ENCODE measurements at places on chromosomes 2 and 18.

GRCh38 chr2:173680574-173680973 lies 284.6 kb downstream of the SP3 start:
- DNase-seq: no peak

DNA sequence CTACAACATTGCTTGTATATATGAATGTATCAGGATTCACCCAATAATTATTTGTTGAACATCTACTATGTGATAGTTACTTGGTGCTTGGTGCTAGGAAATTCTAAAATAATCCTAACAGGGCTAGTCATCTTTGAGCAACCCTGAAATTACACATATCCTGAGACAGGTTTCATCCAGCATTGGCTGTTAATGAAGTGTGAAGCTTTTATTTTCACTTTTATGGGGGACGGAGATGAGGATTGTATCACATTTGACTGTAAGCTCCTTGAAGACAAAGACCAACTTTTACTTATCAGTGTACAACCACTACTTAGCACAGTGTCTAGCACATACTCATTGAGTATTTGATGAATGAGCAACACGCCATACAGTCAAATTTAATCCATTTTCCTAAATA lies 6.8 kb upstream of the GALM start:
- no peak for DNase-seq

DNA sequence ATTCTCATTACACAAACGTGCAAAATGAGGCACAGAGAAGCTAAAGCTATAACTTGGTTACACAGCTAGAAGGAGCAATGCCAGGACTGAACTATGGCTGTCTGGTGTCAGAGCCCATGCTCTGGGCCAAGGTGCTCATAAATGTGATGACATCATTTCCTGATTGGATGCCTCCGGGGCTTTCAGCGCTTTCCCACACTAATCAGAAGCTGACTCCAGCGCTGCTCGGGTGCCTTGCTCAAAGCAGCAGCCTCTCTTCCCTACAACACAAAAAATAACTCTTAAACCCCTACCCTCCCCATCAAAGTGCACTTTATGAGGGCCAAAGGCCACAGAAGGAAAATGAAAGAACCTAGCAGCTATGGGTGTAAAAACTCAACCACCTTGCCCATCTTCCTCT lies 90.7 kb downstream of the STK39 start:
- DNase-seq: no peak

GRCh38 chr2:18896125-18896764 lies 306.9 kb upstream of the NT5C1B start:
- DNase-seq: no peak

- no peak for DNase-seq
Measured at GRCh38 chr2:175576270-175576669, 394.8 kb upstream of the ATP5MC3 start.

- DNase-seq: no peak
Measured at GRCh38 chr2:126916744-126917143, 18.1 kb downstream of the TEX51 start.

- DNase-seq: no peak
Measured at GRCh38 chr2:120469426-120469825, 123.5 kb downstream of the INHBB start.

- peak; percentile 31 for DNase-seq
Measured at GRCh38 chr18:37385846-37386778, 179.5 kb downstream of the CELF4 start.

DNA sequence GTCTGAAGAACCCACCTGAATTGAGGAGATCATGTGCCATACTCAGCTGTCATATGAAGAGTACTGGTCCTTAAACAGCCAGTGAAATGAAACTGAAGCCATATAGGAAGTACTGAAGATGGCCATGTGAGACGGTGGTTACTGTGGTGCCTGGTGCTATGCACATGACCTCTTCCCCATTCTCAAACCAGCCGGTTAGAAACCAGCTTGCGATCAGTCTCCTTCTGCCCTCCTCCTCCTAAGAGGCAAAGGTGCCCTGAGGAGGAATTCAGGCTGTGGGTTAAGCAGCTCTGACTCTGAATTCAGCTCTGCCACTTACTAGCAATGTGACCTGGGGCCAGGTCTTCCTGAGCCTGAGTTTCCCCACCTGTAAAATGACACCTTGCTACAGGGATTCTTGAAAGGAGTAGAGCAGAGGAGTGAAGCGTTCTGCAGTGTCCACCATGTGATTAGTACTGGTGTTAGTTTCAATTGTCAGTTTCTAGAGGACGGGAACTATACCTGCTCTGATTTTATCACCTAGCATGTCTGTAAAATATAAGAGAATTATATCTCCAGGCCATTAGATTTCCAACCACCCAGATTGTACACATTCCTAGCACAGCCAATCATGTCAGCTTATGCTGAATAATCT lies 5.1 kb downstream of the FECH start:
- DNase-seq: peak; percentile 92

DNA sequence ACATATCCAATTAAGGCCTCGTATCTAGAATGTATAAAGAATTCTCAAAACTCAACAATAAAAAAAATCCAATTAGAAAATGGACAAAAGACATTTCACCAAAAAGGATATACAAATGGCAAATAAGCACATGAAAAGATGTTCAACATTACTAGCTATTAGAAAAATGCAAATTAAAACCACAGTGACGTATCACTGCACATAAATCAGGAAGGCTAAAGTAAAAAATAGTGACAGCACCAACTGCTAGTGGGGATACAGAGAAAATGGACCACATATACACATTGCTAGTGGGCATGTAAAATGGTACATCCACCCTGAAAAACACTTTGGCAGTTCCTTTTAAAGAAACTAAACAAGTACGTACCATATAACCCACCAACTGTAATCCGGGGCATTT lies 59.7 kb downstream of the SMAD4 start:
- DNase-seq: no peak

DNA sequence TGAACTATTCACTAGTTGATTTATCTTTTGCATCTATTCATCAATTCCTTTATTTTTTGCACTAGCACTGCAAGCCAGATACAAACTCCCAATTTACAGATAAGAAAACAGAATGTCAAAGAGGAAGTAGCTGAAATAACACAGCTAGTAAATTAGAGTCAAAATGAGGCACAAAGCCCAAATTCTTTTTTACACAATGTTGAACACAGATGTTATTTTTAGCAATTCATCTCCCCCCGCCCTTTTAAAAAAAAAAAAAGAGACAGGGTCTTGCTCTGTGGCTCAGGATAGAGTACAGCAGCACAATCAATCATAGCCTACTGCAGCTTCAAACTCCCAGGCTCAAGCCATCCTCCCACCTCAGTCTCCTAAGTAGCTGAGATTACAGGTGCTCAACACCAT lies 127.8 kb downstream of the CCBE1 start:
- DNase-seq: no peak

GRCh38 chr18:73009691-73010090 lies 141.9 kb upstream of the NETO1 start:
- DNase-seq: peak; percentile 0

DNA sequence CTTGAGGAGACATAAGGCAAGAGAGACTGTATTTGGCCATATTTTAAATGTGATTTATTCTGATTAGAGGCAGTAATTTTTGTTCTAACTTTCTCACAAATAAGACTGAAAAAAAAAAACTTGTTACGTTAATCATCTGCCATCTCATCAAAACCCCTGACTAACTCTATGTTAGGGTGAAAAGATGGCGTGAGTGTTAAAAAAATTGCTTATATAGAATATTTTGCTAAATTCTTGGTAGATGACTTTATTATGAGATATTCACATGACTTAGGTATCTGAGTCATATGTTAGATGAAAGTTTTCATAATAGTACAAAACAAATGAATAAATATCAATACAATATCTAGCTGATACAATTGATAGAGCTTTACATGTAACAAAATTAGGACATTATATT lies 1508.7 kb upstream of the TMEFF2 start:
- no peak for DNase-seq

DNA sequence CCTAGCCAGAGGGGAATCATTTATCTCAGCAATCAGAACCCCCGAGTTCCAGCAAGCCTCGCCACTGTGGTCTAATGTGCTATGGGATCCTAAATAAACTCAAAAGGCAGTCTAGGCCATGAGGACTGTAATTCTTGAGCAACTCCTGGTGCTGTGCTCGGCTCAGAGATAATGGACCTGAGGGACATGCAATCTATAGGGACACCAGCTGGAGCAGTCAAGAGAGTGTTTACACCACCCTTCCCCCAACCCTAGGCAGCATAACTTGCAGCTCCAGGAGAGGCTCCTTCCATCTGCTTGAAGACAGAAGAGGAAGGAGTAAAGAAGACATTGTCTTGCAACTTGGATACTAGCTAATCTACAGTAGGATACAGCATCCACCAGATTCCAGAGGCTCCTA lies 225.5 kb upstream of the KLHL14 start:
- no peak for DNase-seq

DNA sequence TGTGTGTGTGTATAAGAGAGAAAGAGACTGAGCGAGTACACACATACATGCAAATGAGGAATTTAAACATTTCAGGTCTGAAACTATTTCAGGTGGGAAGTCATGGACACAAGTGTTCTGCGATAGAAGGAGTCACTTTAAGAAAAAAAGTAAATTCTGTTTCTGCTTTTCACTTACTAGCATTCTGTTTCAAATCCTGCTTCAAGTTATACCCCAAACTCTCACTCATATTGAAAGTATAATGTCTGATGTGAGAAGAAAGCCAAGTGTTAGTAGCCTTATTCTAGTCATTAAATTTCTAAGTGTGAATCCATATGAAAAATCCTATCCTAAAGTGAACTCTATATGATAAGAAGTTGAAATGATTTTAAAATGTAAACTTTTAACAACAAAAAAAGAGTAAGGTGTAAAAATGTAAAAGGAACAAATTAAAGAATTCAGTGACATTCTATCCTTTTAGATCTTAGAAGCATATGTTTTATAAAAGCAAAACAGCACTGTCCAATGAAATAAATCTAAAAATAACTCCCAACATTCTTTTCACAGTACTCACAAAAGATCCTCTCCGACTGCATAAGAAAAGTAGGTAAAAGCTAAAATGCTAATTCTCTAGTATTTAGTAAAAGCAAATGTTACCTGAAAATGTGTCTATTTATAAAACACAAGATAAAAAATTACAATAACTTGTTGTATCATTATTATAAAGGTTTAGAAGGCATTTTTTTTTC lies 570.6 kb downstream of the ZEB2 start:
- no peak for DNase-seq

DNA sequence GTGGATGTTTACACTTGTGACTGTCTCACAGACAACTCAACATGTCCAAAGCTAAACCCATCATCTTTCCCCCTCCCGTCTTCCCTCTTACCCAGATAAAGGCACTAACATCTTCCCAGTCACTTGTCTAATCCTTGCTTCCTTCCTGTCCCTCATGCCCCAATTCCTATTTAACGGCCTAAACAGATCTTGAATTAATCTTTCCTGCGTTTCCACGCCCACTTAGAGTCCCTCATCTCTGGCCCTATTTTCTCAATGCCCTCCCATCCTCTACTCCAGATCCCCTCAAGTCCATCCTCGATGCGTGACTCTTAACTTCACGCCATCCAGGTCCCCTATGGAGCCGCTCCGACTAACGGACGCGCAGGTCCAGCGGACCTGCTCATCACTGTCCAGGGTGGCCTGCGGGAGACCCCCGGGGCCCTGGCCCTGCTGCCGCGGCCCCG lies 682 bp upstream of the SCLY start:
- DNase-seq: peak; percentile 28

DNA sequence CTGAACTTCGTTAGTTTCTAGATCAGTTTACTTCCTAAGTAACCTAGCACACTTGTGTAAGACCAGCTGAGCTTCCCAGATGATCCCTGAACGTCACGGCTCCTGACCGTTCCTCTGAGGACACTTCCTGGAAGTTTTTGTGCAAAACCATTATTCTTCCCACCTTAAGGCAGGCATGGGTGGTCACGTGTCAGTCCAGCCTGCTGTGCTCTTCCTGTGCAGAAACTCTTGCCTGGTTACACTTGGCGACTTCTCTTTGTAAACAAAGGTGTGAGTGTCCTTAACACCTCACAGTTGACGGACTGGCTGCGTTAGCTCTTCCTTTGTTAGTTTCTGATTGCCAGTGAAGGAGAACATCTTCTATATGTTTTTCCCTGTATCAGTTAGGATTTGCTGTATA lies 118.3 kb downstream of the SH3RF3 start:
- no peak for DNase-seq

DNA sequence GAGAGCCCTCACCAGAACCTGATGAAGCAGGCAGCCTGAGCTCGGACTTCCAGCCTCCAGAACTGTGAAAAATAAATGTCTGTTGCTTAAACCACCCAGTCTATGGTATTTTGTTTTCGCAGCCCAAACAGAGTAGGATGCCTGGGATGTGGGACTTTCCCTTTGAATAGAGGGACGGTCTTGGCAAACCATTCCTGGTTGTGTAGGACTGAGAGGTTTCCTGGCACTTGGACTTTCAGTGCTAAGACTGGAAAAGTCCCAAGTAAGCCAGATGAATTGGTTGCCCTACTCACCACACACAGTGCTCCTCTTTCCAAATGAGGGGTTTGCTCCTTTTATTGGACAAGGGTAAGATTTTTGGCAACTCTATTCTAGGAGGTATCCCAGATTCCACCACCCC lies 46.8 kb upstream of the ACMSD start:
- no peak for DNase-seq

DNA sequence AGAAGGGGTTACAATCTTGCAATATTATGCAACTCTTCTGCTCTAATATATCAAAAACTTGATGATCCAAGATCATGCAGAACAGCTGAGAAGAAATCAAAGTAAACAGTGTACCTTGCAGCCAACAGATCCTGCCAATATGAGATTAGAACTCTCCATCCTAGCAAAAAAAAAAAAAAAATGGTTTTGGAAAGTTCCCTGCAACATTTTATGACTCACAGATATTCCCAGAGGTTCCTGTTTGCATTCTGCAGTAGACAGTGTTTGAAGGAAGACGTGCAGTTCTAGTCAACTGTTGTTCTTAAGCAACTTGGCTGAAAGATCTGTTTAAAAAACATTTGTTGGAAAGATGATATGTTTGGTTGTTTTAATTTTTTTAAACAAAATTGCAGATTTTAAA lies 103.6 kb upstream of the WDR75 start:
- no peak for DNase-seq

DNA sequence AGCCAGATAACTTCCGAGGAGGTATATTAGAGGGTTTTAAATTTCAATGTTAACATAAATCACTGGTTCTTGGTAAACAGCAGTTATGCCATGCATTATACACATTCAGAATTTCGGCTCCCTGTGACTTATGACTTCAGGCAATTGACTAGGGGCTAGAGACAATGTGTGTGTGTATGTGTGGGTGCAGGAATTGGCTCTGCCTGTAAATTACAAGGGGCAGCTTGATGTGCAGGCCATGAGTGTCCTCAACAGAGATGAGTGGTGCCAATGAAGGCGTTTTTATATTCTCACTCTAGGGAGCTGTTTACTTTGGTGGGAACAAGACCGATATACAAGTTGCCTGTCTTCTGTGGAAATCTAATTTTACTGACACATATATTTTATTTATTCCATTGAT lies 161.6 kb downstream of the CSRNP3 start:
- no peak for DNase-seq

GRCh38 chr2:157746234-157746950 lies 117.7 kb upstream of the ACVR1C start:
- no peak for DNase-seq

GRCh38 chr18:21118806-21119205 lies 7.2 kb upstream of the ROCK1 start:
- DNase-seq: no peak

Data from MV-4-11 (cell line).